Left forelimb (tissue), 1 donor: ENCODE measurements at places on chromosomes 11 and 22.

- DNase-seq, result no peak
Observed at GRCh38 chr11:134445601-134446325, 33.7 kb upstream of the B3GAT1 start.

DNA sequence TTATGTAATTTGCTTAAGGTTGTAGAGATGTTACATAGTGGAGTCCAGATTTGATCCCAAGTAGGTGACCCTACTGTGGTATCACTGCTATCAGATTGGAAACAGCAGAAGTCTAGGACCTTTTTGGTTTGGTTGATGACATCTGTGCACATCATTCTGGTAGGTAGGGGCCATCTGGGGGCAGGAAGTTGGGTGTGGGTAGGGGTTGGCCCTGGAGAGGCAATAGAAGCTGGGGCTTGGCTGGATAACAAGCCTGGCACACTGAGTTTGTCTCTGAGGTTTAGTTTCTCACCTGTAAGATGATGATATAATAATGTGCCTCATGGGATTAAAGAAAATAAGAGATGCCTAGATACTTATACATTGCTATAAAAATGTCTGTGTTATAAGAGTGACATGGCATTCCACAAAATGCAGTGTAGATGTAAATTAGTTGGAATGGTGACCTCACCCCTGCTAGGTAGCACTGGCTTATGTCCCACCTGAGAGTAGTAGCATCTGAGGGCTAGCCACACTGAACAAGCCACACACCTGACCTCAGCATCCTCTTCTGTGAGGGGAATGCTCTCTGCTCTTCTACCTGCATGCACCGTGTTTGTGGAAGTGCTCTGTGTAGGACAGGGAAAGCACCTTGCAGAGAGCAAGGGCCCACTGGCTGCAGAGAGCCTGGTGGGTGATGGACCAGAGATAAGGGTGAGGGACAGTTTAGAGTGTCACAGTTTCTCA lies 36.9 kb downstream of the PTPRJ start:
- DNase-seq, result no peak

DNA sequence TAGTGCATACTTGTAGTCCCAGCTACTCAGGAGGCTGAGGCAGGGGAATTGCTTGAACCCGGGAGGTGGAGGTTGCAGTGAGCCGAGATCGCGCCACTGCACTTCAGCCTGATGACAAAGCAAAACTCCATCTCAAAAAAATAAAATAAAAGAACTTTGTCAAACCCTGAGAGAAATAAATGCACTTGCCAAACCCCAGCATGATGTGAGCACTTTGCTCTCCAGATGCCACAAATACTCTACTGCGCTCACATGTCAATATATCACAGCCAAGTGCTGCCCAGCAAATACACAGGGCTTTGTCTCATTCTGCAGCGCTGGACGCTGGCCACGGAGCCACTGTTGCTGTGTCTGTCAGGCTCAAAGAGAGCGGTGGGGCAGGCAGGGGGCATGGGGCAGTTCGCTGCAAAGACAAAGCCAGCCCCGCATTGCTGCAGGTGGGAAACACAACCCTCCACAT lies 45.1 kb downstream of the AHNAK start:
- no peak for DNase-seq

DNA sequence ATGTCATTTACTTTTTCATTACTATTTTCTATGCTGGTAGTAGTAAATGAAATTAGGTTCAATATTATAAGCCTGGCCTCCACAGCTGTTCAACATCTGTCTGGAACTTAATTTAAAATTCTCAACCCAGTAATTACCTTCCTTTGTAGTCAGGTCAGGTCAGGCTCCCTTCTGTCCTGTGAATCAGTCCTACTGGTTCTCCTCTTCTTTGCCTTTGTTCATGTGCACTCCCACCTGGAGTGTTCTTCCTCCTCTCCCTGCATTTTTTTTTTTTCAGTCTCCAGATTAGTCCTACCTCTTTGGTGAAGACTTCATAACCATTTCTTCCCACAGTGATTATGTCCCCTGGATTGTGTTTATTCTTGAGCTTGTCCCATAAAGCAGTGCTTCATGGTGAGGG lies 67.9 kb downstream of the DKK3 start:
- DNase-seq, result no peak

DNA sequence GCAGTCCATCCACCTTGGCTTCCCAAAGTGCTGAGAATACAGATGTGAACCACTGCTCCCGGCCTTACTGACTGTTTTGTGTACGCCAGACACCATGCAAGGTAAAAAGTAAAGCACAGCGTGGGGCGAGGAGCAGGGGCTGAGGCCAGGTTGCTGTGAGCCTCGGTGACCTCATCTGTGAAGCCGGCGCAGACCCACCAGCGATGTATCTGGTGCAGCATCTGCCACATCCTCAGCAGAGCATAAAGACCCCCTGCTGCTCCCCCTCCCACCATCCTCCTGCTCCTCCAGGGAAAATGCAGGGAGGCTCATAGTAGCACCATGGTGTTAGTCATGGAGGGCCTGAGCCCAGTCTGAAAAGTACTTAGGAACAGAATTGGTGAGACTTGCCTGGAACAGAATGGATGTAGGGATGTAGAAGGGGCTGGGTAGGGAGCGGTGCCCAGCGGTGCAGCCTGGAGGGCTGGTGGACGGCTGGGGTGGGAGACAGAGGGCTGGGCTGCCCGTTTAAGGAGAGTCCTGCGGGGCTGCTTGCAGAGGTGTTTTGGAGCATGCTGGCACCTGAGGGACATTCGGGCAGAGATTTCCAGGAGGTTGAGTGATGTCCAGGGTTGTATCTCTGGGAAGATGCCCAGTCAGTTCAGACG lies 462.4 kb downstream of the BRD1 start:
- no peak for DNase-seq

GRCh38 chr11:78078218-78079167 lies 1.2 kb downstream of the NDUFC2 start:
- no peak for DNase-seq

GRCh38 chr22:40493441-40493840 lies 123.0 kb downstream of the SGSM3 start:
- no peak for DNase-seq

GRCh38 chr11:67695606-67696005 lies 21.2 kb upstream of the ALDH3B2 start:
- no peak for DNase-seq
